ENCODE measurements at places on chromosomes 1 and 21.

DNA sequence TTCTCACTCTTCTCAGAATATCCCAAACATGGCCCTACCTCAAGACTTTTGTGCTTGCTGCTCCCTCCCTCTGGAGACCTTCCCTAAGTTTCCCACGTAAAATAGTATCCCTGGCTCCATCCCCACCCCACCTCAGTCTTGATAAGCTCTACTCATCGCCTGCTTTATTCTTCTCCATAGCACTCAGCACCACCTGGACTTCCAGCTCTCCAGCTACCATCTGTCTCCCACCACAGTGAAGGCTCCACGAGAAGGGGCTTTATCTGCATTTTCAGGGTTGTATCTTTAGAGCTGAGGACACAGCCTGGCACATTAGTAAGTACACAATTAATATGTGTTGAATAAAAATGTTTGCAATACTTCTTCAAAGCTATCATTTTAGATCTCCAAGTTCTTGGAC, 37.8 kb downstream of the MAB21L3 start:
- DNase-seq, result no peak

DNA sequence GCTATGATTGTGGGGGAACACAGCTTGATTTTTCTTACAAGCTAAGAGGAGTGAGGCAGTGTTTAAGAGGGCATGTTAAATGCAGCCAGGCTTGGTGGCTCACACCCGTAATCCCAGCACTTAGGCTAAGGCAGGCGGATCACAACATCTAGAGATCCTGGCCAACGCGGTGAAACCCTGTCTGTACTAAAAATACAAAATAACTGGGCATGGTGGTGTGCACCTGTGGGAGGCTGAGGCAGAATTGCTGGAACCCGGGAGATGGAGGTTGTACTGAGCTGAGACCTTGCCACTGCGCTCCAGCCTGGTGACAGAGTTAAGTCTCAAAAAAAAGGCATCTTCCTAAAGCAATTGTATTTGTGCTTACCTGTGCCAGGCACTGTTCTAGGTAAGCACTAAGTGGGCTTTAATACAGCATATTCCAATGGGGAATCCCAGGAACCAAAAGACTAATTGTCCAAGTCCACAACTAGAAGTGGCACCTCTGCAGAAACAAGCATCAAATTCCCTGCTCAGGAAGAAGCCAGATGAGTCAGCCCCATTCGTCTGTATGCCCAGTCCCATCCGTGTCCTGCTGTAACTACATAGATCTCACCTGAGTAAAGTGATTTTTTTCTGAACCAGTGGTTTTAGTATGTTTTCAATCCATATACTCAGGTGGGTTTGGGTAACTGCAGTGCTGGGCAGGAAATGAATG, 4.6 kb downstream of the RCC1 start:
- no peak for DNase-seq

- no peak for DNase-seq
These were observed 100.8 kb downstream of the RRAGC start for GRCh38 chr1:38758820-38759219.

DNA sequence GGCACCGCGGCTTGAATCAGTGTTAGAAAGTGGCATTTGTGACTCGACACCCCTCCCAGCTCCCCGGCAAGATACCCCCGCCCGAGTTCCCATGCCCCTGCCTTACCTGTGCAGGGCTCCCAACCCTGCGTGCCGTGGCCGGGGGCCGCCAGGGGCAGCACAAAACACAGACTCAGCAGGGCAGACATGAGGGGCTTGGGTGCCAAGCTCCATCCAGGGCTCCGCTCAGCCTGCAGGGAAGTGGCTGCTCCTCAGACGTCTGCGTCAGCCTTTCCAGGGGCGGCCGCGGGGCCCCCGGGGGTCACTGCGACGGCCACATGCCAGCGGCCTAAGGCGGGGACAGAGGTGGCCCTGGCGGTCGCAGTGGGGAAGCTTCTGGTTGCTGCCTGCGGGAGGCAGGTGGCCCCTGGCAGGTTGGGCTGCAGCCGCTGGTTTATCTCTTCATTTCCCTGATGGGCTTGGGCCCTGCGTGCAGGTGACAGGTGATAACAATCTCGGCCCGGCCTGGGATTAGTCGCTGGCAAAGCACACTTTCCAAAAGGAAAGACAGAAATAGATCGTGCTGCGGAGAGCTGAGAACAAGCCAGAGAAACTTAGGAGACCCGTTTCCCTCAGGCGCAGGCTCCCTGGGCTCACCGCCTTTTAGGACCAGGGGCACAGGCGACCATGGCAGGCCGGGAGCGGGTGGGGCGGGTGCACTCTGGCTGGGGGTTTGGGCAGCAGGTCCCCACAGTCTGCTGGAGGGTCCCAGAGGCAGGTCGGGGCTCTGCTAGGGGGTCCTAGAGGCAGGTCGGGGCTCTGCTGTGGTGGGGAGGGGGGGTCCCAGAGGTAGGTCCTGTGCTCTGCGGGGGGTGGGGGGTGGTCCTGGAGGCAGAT, at the start of gene TSPEAR:
Gene TSPEAR, minus strand, starts transcription at position 246 of the 876 bp plus-strand sequence. Its CDS starts 58 bp downstream, at position 188.
- peak; percentile 25 for DNase-seq

GRCh38 chr21:46148106-46148505, 7.3 kb downstream of the FTCD start:
- no peak for DNase-seq

DNA sequence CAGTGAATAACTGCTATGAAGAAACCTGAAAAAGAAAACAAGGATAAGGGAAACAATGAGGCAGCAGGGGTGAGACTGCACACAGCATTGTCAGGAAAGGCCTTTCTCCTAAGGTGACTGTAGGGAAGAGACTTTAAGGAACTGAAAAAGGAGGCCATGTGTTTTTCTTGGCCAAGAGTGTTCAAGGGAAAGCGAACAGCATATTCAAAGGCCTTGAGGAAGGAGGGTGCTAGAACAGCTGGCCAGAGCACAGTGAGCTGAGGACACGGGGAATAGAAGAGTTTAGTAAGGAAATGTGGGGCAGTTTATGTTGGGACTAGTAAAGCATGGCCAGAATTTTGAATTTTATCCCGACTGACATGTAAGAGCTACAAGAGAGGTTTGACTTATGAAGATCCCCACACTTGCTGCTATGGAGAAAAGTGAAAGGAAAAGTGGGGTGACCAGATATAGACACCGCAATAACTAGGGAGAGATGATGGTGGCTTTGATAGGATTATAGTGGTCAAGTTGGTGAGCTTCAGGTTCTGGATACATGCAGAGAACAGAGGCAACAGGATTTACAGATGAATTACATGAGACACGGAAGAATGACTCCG, 1.4 kb downstream of the RWDD2B start:
- no peak for DNase-seq

GRCh38 chr21:41891132-41891531, 12.0 kb upstream of the PRDM15 start:
- no peak for DNase-seq

- no peak for DNase-seq
These were observed 76.4 kb downstream of the TIAM1 start for GRCh38 chr21:31267644-31268043.

GRCh38 chr1:65265651-65266351, 43.5 kb upstream of the DNAJC6 start:
- DNase-seq, result peak; percentile 75

- DNase-seq, result no peak
These were observed 3.4 kb downstream of the ITSN1 start for GRCh38 chr21:33645730-33646129.

DNA sequence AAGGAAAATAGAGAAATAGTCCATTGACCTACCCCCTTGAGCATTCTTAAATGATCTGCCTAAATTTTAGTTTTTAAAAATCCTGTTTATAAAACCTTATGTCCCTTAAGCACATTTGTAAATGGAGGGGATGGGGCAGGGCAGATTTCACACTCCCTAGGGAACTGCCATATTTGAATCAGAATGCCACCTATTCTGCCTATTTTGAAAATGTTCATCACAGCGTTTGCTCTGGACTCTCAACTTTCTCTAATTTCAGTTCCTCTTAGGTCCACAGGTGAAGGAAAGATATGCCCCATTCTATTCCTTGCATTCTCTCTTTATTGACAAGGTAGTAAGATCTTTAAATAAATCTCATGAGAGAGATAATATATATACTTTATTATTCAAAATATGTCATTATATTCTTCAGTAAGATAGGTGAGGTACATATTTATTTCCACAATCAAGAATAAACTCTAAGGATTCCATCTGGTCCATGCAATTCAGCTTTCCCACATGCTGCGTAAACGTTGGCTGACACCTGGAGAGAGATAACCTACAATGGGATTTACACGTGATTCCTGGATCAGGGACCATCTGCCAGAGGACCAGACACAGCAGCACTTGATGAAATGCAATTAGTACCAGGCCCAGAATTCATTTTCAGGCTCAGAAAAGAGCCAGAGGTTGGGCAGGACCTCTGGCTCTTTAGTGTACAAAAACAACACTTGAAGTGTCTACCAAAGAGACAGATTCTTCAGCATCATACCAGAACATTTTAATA, 1.2 kb upstream of the LPGAT1 start:
- no peak for DNase-seq

GRCh38 chr1:39258925-39259244, 54.4 kb downstream of the MACF1 start:
- DNase-seq, result no peak

DNA sequence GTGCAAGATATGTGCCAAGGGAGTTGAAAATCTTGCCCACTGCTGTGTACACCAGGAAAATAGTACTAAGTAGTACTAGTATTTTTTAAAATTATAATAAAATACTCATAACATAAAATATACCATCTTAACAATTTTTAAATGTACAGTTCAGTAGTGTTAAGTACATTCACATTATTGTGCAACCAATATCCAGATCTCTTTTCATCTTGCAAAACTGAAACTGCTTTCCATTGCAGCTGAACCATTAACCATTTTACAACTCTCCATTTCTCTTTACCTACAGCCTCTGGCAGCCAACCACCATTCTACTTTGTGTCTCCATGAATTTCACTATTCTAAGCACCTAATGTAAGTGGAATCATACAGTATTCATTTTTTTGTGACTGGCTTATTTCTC, 19.3 kb upstream of the RAB3GAP2 start:
- DNase-seq, result no peak

DNA sequence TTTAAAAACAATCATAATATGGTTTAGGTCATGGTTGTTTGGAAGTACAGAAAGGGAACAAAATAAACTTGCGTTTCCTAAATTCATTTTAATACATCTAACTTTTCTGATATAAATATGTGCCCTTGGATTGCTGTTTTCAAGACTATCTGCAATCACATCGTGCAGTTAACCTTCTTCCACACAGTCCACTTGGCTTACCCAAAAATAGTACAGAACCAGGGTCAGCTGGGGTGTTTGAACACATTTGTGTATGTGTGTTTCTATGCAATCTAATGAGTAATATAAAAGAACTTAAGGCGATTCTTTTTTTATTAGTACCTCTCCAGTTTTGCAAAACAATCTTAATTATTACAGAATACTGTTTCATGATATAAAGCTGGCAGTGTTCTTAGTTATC, 19.9 kb downstream of the SAMSN1 start:
- DNase-seq, result no peak

- no peak for DNase-seq
These were observed 566.1 kb downstream of the PTPRU start for GRCh38 chr1:29802181-29803068.

DNA sequence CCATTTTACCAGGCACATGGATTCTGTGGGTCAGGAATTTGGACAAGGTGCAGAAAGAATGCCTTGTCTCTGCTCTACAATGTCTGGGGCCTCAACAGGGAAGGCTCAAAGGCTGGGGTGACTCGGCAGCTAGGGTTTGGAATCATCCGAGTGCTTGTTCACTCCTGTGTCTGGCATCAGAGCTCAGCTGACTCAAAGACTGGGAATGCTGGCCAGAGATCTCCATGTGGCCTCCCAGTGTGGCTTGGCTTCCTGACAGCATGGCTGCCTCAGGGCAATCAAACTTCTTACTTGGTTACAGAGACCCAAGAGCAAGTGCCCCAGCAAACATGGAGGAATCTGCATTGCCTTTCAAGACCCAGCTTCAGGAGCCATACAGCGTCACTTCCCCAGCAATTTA, 110.5 kb downstream of the TOMM20 start:
- no peak for DNase-seq

GRCh38 chr21:34009193-34009592, 64.2 kb upstream of the MRPS6 start:
- DNase-seq, result no peak

GRCh38 chr1:66916320-66916719, 8.3 kb downstream of the DNAI4 start:
- no peak for DNase-seq

DNA sequence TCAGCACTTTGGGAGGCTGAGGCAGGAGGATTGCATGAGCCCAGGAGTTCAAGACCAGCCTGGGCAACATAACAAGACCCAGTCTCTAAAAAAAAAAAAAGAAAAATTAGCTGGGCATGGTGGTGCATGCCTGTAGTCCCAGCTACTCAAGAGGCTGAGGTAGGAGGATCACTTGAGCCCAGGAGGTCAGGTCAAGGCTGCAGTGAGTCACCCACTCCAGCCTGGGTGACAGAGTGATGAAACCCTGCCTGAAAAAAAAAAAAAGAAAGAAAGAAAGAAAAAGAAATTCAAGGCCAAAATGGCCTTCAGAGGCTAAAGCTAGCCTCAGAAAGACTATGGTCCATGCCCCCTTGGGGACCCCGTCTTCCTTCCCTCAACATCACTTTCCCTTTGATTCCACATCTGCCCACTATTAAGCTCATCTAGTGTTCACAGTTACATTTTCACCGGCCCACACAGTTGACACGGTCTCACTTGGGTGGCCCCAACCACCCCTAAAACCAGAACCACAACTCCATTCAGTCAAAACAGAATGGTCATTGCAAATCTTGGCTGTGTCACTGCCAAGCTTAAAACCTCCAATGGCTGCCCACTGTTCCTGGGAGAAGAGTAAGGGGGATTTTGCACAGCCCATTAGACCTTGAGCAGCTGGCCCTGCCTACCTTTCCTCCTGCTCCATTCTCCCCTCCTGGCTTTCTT, 2.1 kb upstream of the CAPN8 start:
- no peak for DNase-seq

DNA sequence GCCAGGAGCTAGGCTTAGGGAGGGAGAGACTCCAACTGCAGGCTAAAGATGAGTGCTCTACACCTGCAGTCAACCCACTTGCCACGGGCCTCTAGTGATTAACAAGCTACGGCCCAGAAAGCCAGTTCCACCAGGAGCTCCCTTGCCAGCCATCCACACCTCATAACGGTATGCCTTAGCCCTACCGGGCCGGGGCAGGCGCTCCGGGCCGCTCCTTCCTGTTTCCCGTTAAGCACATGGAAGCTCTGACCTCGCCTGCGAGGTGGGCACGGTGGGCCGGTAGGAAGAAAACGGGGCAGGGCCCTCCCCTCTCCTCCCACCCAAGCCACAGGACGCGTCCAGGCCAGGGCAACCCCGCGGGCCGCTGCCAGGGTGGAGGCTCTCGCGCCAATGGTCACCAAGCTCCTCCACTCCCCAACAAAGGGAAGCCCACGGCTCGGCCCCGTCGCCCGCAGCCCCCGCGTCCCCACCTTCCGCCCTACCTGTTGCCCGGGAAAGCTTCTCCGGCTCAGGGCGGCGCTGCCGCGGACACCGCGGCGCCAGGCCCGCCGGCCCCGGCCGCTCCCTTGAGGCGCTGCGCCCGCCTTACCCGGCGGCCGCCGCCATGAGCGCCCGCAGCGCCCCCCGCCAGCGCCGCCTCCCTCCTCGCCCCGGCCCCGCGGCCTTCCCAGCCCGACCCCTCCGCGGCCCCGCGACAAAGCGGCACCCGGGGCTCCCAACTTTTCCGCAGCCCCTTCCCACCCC, 627 bp downstream of the CERS2 start:
- peak; percentile 64 for DNase-seq
